Lung (tissue), 17 donors: ENCODE measurements at places on chromosomes 1 and 21. TPM values are rescaled to one million over a fixed set of nuclear protein-coding genes. Genes with fewer than 3 reads are reported as not detected.

DNA sequence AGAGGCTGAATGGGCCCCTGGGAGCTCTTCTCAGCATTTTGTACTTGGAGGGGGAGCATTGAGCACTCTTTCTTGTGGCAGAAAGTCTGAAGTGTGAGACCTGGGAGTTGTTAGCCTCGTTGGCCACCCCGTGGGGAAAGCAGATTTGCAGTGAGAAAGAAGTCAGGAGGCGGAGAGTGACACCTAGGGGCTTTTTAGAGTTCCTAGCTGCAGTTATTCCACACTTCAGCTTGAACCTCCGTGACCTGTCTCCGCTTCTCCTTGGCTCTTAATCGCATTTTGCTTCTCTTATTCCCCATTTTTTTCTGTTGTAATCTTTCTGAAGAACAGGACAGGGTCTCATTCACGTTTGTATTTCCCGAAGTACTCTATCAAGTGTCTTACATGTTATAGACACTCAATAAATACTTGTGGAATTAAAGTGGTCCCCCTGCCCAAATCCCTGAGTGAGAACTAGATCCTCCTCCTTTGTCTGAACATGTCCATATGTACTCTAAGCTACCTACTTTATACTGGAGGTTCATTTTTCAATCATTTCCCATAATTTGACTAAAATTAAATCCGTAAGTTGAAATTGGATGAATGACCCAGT is 14.5 kb upstream of the C1orf141 start:
- H3K4me1 ChIP-seq: no peaks in the 10 kb centered on the region
- H3K4me3 ChIP-seq: no peak overlapping the region
- no peaks in the 10 kb centered on the region for H3K36me3 ChIP-seq

GRCh38 chr1:79811173-79811572 is 804.6 kb upstream of the ADGRL4 start:
- H3K4me1 ChIP-seq: no peaks in the 10 kb centered on the region
- DNase-seq: no peak
- H3K36me3 ChIP-seq: no peaks in the 10 kb centered on the region

GRCh38 chr1:186617926-186618325 is 62.3 kb downstream of the PTGS2 start:
- H3K4me3 ChIP-seq: no peak overlapping the region
- no peaks in the 10 kb centered on the region for H3K27me3 ChIP-seq
- no peaks in the 10 kb centered on the region for H3K36me3 ChIP-seq
- DNase-seq: no peak

GRCh38 chr1:23591460-23592208 is 32.3 kb upstream of the ID3 start:
- H3K27ac ChIP-seq: peak overlapping the region; percentile 2
- no peak overlapping the region for H3K4me3 ChIP-seq
- H3K27me3 ChIP-seq: no peaks in the 10 kb centered on the region
- H3K36me3 ChIP-seq: no peaks in the 10 kb centered on the region

DNA sequence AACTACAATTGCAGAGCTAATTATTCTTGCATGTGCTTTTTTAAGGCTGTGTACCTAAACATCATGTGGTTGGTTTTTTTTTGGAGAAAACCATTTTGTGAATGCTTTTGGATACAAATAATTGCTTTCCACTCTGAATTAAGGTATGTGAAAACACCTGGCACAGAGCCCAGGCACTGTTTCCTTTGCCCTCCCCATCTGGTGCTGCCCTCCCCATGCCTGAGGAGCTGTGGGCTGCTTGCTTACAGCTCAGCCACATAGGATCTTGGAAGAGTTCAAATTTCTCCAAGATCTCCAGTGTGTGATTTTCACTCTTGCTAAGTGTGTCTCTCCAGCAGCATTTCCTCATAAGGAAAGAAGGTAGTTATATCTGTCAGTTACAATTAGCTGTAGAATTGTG is 27.8 kb downstream of the DNM3 start:
- no peak overlapping the region for H3K27ac ChIP-seq
- H3K27me3 ChIP-seq: no peaks in the 10 kb centered on the region

- peak overlapping the region; percentile 26 for H3K27ac ChIP-seq
- no peaks in the 10 kb centered on the region for H3K27me3 ChIP-seq
- peak overlapping the region; percentile 66 for H3K4me3 ChIP-seq
- H3K36me3 ChIP-seq: peaks cover 31% of the 10 kb centered on the region
Observed at GRCh38 chr1:44632598-44632997, 41.7 kb downstream of the TMEM53 start.

DNA sequence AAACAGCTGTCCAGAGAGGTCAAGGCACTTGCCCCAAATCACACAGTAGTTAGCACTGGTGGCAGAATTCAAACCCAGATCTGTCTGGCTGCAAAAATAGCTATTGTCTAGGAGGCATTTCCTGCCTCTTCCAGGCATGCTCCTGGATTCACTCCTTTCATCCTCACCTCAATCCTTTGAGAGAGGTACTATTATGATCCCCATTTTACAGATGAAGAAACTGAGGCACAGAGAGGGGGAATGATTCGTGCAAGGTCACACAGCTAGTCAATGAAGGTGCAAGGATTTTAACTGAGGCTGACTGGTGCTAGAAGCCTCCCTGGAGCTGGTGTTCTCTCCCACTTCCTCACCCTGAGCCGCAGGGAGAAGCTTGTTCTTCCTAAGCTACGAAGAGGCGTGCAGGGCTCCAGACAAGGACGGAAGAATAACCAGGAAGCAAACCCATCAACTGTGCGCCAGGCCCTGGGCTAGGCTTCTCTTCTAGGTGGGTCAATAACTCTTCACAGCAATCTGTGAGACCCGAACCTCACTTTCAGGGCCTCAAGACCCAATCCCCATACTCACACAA is 631 bp upstream of the LAPTM5 start:
- peaks cover 7% of the 10 kb centered on the region for H3K4me1 ChIP-seq
- no peaks in the 10 kb centered on the region for H3K27me3 ChIP-seq
- H3K36me3 ChIP-seq: no peaks in the 10 kb centered on the region
- no peak for DNase-seq

- no peaks in the 10 kb centered on the region for H3K36me3 ChIP-seq
- no peak for DNase-seq
- no peak overlapping the region for H3K4me3 ChIP-seq
Observed at GRCh38 chr1:204842369-204842768, 28.3 kb upstream of the NFASC start.

DNA sequence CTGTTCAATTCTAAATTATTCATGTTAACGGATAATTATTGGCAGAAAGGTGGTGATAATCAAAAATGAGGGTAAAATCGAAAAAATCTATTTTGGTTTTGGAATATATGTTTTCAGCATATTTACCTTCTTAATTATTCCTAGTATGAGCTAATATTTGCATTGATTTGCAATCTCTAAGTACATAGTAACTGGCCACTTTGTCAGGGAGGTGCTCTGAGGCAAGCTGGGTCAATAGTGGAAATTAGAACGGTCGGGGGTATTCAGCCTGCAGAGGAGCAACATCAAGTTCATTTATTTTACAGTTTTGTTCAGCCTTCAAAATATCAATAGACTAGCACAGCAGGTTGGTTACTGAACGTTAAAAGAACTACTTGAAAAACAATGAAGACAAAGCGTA is 1.8 kb downstream of the OTUD7B start:
- peaks cover 7% of the 10 kb centered on the region for H3K36me3 ChIP-seq
- H3K27ac ChIP-seq: no peak overlapping the region
- H3K4me3 ChIP-seq: no peak overlapping the region
- H3K4me1 ChIP-seq: peaks cover 4% of the 10 kb centered on the region

GRCh38 chr21:32976791-32977190 is 48.9 kb upstream of the OLIG2 start:
- no peak for DNase-seq
- no peaks in the 10 kb centered on the region for H3K36me3 ChIP-seq

GRCh38 chr1:17744666-17745478 is 10.3 kb upstream of the ACTL8 start:
- H3K36me3 ChIP-seq: no peaks in the 10 kb centered on the region
- peaks cover 43% of the 10 kb centered on the region for H3K4me1 ChIP-seq
- no peak overlapping the region for H3K4me3 ChIP-seq
- no peak overlapping the region for H3K27ac ChIP-seq
- no peaks in the 10 kb centered on the region for H3K27me3 ChIP-seq

The CFAP107 gene
- total RNA-seq: 1.3 TPM

The APOBEC4 gene
- total RNA-seq: 5.3 TPM

The CTSK gene
- 11.1 TPM for total RNA-seq
